ENCODE measurements at places on chromosomes 4 and X.

- no peak for DNase-seq
These were observed 339.0 kb upstream of the SPANXN4 start for GRCh38 chrX:142686653-142687283.

- no peak for DNase-seq
These were observed 23.1 kb downstream of the ANTXR2 start for GRCh38 chr4:80049813-80050534.

DNA sequence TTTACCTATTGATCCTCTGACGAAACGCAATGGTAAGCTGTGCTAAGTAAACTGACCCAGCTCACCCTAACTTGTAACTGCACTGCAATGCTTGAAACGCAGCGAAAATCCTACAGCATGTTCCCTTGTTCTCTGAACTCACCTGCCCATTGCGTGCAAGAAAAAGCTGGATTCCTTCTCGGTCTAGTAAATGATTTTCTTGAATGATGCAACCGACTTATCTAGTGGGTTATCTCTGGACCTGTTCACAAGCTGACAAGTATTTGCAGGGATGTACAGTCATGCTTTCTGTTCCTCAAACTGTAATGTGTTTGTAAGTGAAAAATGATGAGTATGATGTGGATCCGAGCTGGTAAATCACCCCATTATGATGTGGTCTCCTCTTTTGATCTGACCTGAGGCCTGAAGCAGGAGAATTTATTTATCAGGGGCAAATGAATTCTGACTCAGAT is 140.1 kb downstream of the BTC start:
- no peak for DNase-seq

DNA sequence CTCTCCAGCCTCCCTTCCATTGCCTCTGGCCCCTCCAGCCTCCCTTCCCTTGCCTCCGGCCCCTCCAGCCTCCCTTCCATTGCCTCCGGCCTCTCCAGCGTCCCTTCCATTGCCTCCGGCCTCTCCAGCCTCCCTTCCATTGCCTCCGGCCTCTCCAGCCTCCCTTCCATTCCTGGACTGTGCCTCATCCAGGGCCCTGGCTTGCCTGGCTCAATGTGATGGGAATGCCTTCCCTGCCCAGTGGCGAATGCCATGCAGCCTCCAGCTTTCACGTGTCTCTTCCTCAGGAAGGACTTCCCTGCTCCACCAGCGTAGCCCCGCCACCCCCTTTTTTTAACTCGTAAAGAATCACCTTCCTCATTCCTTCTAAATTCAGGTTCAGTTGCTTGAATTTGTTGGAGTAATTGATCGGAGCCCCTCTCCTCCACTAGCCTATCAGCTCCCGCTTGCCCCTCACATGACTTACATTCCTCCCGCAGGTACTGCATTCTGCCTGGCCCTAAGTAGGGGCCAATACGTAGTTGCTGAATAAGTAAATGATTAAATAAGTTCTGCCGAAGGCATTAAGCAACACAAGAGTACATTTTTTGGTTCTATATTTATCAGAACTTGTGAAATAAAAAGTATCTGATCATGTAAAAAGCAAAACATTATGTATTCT is 30.3 kb downstream of the SORBS2 start:
- DNase-seq, result no peak
